ENCODE measurements at places on chromosomes 2 and 18. TPM values are rescaled to one million over a fixed set of nuclear protein-coding genes. Genes with fewer than 3 reads are reported as not detected.

The SLC11A1 gene
- total RNA-seq = 2.2 TPM

The PREB gene
- total RNA-seq = 48.7 TPM

- H3K27me3 ChIP-seq = no peaks in the 10 kb centered on the region
- H3K36me3 ChIP-seq = no peaks in the 10 kb centered on the region
- H3K4me1 ChIP-seq = no peaks in the 10 kb centered on the region
- H3K27ac ChIP-seq = no peak overlapping the region
- H3K4me3 ChIP-seq = no peak overlapping the region
Observed at GRCh38 chr2:25905126-25905525, 26.8 kb upstream of the ASXL2 start.

DNA sequence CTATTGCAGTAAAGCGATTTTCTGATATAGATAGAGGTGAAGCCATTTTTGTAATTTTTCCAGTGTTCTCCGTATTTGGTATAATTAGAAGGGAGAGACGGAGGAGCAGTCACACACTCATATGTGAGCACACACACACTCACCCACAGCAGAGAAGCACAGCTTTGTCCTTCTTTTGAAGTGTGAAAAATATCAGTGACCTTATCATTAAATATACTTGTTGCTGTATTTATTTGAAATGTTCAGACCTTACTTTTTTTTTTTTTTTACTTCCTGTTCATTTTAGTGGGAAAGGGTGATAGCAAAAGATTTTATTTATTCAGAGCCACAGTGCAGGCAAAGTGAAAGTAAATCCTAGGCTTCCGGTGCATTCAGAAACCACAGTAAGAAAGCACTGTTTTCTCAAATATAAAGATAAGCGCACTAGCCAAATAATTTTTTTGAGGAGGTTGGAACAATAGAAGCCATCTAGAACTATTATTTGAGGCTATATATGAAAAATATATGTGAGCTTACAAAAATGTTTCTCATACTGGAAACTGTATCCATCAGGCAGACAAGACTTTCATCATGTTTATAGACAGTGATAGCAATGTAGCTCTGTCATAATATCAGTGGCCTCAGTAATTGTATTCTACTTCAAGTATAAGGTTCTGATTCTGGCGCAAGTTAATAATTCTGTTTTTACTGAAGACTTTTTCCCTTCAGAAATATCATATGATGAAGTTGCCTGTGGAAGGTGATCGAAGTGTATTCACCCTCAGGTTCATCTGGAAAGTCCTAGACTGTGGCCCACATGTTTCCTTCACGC, 37.2 kb downstream of the TSHZ1 start:
- H3K27me3 ChIP-seq = no peaks in the 10 kb centered on the region
- peaks cover 7% of the 10 kb centered on the region for H3K4me1 ChIP-seq
- peak overlapping the region; percentile 78 for H3K27ac ChIP-seq
- no peaks in the 10 kb centered on the region for H3K36me3 ChIP-seq

- no peaks in the 10 kb centered on the region for H3K4me1 ChIP-seq
- no peak overlapping the region for H3K4me3 ChIP-seq
- H3K36me3 ChIP-seq = no peaks in the 10 kb centered on the region
- DNase-seq = no peak
Observed at GRCh38 chr18:8657050-8657820, 48.0 kb downstream of the RAB12 start.
